ENCODE measurements at places on chromosomes 3 and 15.

DNA sequence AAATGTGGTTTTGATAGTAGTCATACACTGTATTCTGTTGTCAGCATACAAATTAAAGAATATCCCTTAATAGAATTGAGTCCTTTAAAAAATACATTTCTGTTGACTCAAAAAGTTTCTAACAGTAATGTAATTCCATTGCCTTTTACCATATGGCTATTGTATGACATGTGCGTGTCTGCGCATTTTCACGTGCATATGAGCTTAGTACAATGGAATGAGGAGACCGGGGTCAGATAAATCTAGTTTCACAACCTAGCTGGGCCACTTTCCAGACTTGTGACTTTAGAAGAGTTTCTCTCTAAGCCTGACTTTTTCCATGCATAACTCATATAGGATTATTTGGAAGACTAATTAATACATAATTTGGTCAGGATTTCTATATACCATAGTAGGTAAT lies 38.7 kb downstream of the ZBTB38 start:
- no peak for DNase-seq

- no peak for DNase-seq
These were observed 129.7 kb downstream of the MITF start for GRCh38 chr3:69868841-69869420.

GRCh38 chr3:125638799-125639198 lies 43.5 kb upstream of the OSBPL11 start:
- no peak for DNase-seq

- no peak for DNase-seq
These were observed 161.1 kb upstream of the STT3B start for GRCh38 chr3:31371484-31372177.

DNA sequence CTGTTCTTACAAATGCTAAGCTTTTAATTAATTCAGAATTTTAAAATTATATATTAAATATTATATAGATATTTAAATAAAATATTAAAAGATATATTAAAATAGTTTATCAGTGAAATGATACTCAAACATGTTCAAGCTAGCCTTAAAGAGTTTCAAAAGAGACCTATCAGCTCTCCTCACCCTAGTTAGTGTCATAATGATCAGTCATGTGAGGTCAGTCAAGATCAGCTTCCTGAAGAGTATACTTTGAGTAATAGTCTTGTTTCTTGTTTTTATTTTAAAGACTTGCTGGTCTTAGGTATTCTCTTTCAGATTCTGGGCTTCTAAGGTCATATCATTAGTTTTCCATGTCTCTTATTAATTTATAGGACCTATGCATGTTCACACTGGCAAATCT lies 14.5 kb downstream of the EXOG start:
- DNase-seq, result no peak

GRCh38 chr3:13595485-13595884 lies 46.6 kb downstream of the FBLN2 start:
- DNase-seq, result no peak

DNA sequence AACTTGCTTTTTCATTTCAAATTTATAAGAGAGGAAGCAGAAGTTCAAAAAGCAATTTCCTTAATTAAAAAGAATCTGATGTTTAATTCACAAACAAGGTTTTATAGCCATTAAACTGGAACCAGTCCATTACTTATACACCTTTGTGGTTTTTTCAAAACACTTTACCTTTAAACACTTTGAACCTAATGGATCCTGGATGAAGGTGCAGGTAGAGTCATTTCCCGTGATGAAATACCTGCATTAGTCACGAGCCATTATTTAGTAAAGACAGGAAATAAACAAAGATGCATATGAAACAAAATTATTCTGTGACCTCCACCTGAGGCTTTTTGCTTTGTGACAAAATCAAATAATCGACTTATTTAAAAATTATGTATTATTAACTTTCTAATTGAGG lies 341.7 kb upstream of the UBE2E2 start:
- DNase-seq, result no peak

GRCh38 chr3:71759401-71759800 lies 5.7 kb downstream of the GPR27 start:
- DNase-seq, result no peak

DNA sequence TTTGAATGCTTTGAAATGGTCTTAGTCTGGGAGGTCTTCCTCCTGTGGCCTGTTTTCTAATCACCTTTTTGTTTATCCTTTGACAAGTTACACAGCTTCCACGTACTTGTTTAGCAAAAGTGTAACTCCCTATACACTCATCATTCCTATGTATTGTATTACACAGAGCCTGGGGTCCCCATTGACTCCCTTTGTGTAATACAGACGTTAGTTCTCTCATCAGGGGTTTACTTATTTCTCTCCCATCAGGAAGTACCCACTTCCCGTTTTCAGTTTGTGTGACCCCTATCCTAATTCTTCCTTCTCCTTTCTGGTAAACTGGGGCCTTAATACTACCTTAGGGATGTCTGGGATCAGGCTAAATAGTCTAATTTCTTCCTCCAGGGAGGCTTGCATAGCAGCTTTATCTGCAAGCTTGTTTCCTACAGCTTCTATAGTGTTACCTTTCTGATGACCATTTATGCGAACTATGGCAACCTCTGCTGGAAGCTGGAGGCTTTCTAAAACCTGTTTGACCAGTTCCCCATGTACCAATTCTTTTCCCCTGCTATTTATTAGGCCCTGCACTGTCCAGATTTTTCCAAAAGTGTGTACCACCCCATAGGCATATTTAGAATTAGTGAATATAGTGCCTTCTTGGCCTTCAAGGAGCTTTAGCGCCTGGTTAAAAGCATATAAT lies 22.4 kb downstream of the ARL8B start:
- DNase-seq, result no peak

GRCh38 chr15:66505430-66505811 lies 295 bp downstream of the ZWILCH start:
- DNase-seq, result no peak

DNA sequence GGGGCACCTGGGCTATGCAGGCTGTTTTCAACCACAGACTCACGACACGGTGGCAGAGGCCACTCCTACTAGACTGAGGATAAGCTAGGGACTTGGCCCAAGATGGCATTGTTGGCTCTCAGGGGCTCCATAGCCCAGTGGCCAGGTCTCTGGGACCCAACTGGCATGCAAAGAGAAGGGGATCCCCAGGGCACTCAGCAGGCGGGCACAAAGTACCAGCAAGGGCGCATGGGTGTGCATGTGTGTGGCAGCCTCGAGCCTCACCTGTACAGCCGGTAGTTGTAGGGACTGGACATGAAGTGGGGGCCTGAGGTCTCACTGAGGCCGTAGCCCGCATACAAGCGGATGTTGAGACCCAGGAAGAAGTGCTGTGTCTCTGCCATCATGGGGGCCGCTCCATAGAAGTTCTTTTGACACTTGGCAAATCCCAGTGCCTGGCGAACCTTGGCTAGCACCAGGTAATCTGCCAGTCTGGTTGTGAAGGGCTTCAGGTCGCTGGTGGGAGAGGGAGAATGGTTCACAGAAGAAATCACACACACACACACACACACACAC lies 30.2 kb downstream of the IDH3A start:
- DNase-seq, result no peak

- DNase-seq, result peak; percentile 44
These were observed at the start of gene BCL2A1 for GRCh38 chr15:79970624-79971434. BCL2A1 (minus strand) TSS chr15:79971196; CDS start chr15:79971119, 77 bp downstream.
